ENCODE measurements at places on chromosomes 7 and 10. TPM values are rescaled to one million over a fixed set of nuclear protein-coding genes. Genes with fewer than 3 reads are reported as not detected.

- H3K4me3 ChIP-seq = no peak overlapping the region
- no peak overlapping the region for H3K27ac ChIP-seq
- DNase-seq = no peak
- no peaks in the 10 kb centered on the region for H3K27me3 ChIP-seq
- H3K36me3 ChIP-seq = no peaks in the 10 kb centered on the region
Observed at GRCh38 chr7:18771834-18772566, 276.5 kb downstream of the HDAC9 start.

DNA sequence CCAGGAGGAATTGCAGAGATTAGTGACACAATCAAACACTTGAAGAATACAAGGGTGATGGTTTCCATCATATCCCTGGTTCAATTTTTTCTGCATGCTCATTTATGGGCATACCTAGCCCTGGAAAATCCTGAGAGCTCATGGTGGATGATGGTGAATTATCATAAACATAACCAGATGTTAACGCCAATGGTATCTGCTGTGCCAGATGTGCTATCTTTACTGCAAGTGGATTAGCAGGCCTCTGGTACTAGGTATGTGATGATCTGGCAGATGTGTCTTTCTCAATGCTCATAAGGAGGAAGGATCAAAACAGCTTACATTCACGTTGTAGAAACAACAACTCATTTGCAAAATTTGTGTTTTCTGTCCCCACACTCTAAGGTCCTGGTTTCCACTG lies 150.5 kb downstream of the FZD1 start:
- no peak overlapping the region for H3K4me3 ChIP-seq
- no peak overlapping the region for H3K27ac ChIP-seq
- H3K36me3 ChIP-seq = no peaks in the 10 kb centered on the region
- no peak for DNase-seq
- no peaks in the 10 kb centered on the region for H3K27me3 ChIP-seq

- no peak within 1 kb of the TSS for H3K4me3 ChIP-seq
- H3K27me3 ChIP-seq = peaks cover 3% of the 10 kb centered on the region
- no peak for DNase-seq
- no peaks in the 10 kb centered on the region for H3K4me1 ChIP-seq
Observed at GRCh38 chr7:31687024-31687748, at the start of gene PPP1R17. PPP1R17 (plus strand) TSS chr7:31687215; CDS start chr7:31692442, 5,227 bp downstream.

Gene ADIRF
- 347 TPM for total RNA-seq

DNA sequence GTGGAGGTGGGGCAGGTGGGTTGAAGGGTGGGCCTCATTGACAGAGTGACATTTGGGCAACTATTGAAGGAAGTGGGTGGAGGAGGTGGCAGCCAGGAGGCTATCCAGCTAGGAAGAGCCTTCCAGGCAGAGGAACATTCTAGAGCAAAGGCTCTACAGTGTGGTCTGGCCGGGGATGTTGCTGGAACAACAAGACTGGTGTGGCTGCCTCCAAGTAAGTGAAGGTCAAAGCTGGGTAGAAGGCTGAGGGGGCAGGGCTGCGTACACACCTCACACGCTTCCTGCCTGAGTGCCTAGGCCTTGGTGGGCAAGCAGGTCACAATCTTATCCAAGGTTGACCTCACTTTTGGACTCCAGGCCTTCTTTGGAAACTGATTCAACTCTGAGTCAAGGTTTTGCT lies 6.6 kb downstream of the CPA1 start:
- H3K4me1 ChIP-seq = no peaks in the 10 kb centered on the region
- no peaks in the 10 kb centered on the region for H3K36me3 ChIP-seq
- no peak overlapping the region for H3K27ac ChIP-seq
- no peak overlapping the region for H3K4me3 ChIP-seq

GRCh38 chr10:75291805-75292204 lies 56.0 kb upstream of the COMTD1 start:
- no peaks in the 10 kb centered on the region for H3K36me3 ChIP-seq
- peaks cover 3% of the 10 kb centered on the region for H3K4me1 ChIP-seq
- no peak for DNase-seq
- no peaks in the 10 kb centered on the region for H3K27me3 ChIP-seq
- no peak overlapping the region for H3K4me3 ChIP-seq

Gene FFAR4
- total RNA-seq = not detected

Gene NKX1-2
- 0.14 TPM for total RNA-seq

DNA sequence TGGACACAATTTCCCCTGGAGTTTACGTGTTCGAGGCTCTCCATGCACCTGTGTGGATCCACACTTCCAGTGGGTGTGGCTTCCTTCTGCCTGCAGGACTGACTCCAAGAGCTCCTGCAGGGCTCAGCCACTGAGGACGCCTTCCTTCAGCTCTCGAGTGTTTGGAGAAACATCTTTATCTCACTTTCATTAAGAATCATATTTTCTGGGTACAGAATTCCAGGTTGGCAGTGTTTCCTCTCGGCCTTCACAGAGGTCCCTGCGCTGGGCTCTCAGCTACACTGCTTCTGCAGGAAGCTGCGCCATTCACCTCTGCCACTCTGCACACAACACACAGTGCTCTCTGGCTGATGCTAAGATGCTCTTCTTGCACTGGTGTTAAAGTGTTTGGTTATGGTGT lies 69.9 kb upstream of the NKX6-2 start:
- no peak overlapping the region for H3K27ac ChIP-seq
- no peak overlapping the region for H3K4me3 ChIP-seq
- no peaks in the 10 kb centered on the region for H3K27me3 ChIP-seq
- no peaks in the 10 kb centered on the region for H3K36me3 ChIP-seq

Gene METTL27
- total RNA-seq = 5.9 TPM

GRCh38 chr10:122157451-122157850 lies 113.6 kb upstream of the BTBD16 start:
- no peak for DNase-seq
- no peak overlapping the region for H3K27ac ChIP-seq
- H3K27me3 ChIP-seq = no peaks in the 10 kb centered on the region
- no peak overlapping the region for H3K4me3 ChIP-seq

DNA sequence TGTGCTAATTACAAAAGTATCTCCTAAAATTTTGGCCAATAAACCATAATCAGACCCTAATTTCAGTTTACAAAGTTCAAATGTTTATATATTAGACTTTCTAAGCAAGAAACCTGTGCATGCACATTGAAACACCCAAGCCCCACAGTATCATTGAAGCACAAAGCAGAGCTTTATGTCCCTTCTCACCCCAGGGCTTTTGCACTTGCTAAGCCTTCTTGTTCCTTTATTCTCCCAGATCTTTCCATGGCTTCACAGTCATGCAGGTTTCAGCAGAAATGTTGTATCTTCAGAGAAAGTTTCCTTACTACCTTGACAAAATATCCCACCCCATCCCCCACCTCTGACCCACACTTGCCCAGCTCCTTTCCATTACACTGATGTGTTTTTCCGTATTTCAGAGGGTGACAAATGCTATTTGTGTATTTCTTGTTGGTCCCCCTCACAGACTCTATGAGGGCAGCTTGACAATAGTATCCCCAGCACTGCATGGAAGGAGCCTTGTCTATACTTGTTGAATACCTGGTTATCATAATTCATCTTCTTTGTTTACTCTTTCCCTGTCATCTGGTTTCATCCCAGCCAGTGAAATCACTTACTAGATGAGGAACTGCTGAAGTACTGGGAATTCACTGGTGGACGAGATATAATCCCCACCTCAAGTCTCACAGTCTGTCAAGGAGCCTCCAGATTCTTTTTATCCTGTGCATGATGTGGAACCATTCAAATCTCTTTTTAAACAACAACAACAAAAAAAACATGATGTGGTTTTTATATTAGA lies 24.0 kb upstream of the PCGF5 start:
- no peaks in the 10 kb centered on the region for H3K4me1 ChIP-seq
- no peaks in the 10 kb centered on the region for H3K36me3 ChIP-seq
- DNase-seq = no peak
- H3K27ac ChIP-seq = no peak overlapping the region

GRCh38 chr7:101211501-101211900 lies 5.9 kb downstream of the PLOD3 start:
- no peak overlapping the region for H3K27ac ChIP-seq
- H3K4me1 ChIP-seq = peaks cover 4% of the 10 kb centered on the region
- peaks cover 3% of the 10 kb centered on the region for H3K36me3 ChIP-seq
- H3K27me3 ChIP-seq = no peaks in the 10 kb centered on the region
- DNase-seq = no peak

Gene SLC18A3
- total RNA-seq = not detected

Gene ATRNL1
- total RNA-seq = 5.1 TPM

DNA sequence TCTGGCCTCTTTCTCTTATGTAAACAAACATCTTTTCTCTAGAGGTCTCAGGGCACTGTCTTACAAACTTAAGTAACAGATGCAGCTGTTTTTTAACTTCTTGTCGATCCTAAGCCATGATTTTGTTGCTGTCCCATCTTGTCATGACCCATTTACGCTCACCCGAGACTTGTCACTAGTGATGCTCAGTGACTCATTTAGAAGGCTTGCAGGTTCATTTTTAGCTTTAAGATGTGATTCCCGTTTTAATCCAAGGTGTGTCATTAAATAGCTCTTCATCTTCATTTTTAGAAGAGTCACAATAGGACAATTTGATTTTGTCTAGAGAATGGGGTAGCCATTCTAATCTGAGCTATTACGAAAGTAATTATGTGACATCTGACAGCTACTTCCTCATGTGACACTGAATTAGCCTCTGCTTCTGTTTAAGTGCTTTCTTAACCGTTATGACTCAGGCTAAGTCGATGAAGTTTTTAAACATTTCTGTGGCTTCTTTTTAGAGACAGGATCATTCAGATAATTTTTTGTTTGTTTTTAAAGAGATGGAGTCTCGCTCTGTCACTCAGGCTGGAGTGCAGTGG lies 42.7 kb downstream of the SPDYE5 start:
- no peak overlapping the region for H3K27ac ChIP-seq
- no peaks in the 10 kb centered on the region for H3K4me1 ChIP-seq
- no peaks in the 10 kb centered on the region for H3K36me3 ChIP-seq

DNA sequence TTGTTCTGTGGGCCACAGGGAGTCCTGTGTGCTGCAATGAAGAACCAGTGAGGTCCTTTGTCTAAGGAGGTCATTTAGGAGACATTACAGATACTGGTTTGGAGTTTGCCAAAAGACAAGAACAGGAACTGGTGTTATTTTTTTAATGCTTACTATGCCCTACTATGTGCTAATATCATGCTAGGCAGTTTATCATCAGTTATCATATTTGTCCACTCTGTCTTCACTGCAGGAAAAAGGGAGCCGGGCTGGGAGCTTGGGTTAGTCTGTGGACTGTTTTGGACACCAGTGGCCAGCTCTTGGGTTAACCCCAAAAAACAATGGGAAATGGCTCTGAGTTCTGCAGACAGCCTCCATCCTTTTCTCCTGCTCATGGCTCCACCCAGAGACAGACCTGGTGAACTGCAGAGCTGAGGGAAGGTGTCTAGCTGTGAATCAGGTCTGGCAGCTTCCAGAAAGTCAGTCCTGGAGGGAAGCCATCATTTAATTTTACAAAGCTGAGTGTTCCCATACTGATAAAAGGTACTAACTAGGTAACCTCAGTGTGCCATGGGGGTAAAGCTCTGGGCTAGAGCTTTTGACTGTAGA lies 101.2 kb upstream of the ZNF746 start:
- H3K4me1 ChIP-seq = no peaks in the 10 kb centered on the region
- H3K36me3 ChIP-seq = no peaks in the 10 kb centered on the region
- no peaks in the 10 kb centered on the region for H3K27me3 ChIP-seq

Gene PTF1A
- 1.9 TPM for total RNA-seq

Gene ALOX5
- 35.0 TPM for total RNA-seq

DNA sequence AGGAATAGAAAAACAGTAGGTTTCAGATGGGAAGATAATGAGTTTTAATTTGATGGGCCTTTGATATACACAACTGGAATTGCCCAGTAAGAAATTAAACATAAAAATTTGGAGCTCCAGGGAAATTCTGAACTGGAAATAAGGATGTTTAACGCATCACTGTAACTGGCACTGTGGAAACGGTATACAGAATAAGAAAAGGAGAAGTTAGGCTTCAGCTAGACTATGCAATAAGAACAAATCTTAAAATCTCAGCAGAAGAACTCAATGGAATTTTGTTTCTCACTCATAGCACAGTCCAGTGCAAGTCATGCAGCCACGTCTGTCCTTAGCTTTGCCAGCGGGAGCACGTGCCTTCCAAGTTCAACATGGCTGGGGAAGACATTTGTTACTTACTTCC lies 52.9 kb upstream of the FGL2 start:
- H3K36me3 ChIP-seq = no peaks in the 10 kb centered on the region
- DNase-seq = no peak
- H3K27ac ChIP-seq = no peak overlapping the region
- no peaks in the 10 kb centered on the region for H3K4me1 ChIP-seq
- H3K27me3 ChIP-seq = no peaks in the 10 kb centered on the region

DNA sequence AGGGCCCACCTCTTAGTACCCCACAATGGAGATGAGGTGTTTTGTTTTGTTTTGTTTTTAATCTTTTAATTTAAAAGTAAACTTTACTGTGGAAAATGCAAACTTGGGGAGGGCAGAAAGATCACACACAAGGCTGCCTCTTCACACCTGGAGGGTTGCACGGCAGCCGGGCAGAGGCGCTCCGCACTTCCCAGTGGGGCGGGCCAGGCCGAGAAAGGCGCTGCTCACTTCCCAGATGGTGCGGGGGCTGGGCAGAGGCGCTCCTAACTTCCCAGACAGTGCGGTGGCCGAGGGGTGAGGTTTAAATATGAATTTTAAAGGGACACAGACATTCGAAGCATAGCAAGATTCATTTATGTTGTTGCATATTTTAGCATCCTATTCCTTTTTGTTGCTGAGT lies 235.9 kb upstream of the MTPN start:
- H3K27me3 ChIP-seq = no peaks in the 10 kb centered on the region
- H3K4me3 ChIP-seq = no peak overlapping the region
- no peaks in the 10 kb centered on the region for H3K36me3 ChIP-seq
- DNase-seq = no peak
- H3K27ac ChIP-seq = no peak overlapping the region

Gene NSUN6
- total RNA-seq = 11.7 TPM

Gene STK31
- 32.1 TPM for total RNA-seq

All from prostate gland (tissue), 2 donors.